ENCODE measurements at places on chromosomes 1 and 21. TPM values are rescaled to one million over a fixed set of nuclear protein-coding genes. Genes with fewer than 3 reads are reported as not detected.

DNA sequence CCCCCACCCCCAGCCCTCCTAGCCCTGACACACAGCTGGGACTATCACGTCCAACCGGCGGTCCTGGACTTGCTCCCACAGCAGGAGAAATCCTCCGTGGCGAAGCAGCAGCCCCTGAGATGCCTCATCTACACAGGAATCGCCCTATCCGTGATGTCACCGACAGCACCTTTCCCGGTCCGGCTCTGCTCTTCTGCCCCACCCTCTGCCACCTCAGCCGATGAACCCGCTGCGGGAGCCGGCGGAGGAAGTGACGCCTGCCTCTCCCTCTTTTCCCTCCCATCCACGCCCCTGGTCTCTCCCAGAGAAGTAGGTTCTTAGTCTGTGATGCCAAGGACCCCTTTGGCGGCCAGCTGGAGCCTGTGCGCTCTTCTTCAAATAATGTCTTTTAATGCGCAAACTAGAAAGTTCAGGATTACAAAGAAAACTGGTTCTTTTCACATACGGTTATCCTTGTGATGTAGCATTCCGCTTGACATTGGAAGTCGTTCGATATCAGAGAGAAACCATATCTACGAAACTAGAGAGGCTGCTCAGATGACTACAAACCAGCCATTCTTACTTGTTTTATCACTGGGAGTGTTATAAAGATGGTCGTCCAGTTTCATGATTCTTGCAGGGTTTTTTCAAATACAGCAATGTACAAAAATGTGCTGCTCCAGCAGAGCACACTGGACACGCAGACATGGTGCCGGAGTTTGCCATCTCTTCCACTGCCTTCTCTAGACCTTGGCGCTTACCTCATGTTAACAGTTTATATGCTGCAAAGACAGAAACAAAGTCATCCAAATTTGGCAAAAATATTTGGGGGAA lies 120.3 kb downstream of the PPIAL4G start:
- peaks cover 3% of the 10 kb centered on the region for H3K27me3 ChIP-seq
- no peaks in the 10 kb centered on the region for H3K36me3 ChIP-seq
- H3K4me1 ChIP-seq = peaks cover 44% of the 10 kb centered on the region

DNA sequence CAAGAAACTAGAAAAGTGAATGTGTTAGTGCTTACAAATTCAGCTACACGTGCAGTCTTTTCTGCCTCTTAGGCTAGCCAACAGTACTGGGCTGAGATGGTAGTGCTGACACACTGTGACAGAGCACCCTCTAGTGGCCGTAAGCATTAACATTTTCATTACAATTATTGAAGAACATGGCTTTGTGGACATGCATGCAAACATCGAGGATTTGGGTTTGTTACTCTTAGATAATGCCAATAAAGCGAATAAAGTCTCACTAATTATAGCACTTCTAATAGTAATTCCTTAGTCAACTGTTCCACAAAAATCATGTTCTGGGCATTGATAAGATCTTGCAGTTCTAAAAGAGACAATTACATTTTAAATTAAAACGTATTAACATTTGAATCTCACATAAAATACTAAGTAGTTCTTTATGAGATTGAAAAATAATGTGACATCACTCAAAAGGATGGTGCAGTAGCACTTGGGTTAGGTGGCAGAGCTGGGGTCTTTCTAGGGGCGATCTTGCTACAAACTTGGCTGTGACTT lies 47.1 kb downstream of the MYSM1 start:
- H3K4me1 ChIP-seq = peaks cover 12% of the 10 kb centered on the region
- no peaks in the 10 kb centered on the region for H3K27me3 ChIP-seq
- DNase-seq = peak; percentile 73
- H3K4me3 ChIP-seq = no peak overlapping the region
- peaks cover 13% of the 10 kb centered on the region for H3K36me3 ChIP-seq
- no peak overlapping the region for H3K27ac ChIP-seq

- H3K4me3 ChIP-seq = peak overlapping the region; percentile 67
- no peak for DNase-seq
Observed at GRCh38 chr1:160638926-160639325, 7.9 kb downstream of the SLAMF1 start.

CEPT1 gene
- 34.7 TPM for total RNA-seq

KCNJ9 gene
- total RNA-seq = 0.05 TPM

ESRRG gene
- total RNA-seq = not detected

AK5 gene
- total RNA-seq = 9.9 TPM

GRCh38 chr1:25520446-25521061 lies 22.9 kb upstream of the LDLRAP1 start:
- H3K36me3 ChIP-seq = no peaks in the 10 kb centered on the region
- DNase-seq = peak; percentile 86
- H3K4me3 ChIP-seq = no peak overlapping the region
- H3K4me1 ChIP-seq = peaks cover 4% of the 10 kb centered on the region
- no peaks in the 10 kb centered on the region for H3K27me3 ChIP-seq
